A549 treated with Hydrocortisone at 1 μM for 4 hours (cell line): ENCODE measurements at places on chromosomes 13 and 19. TPM values are rescaled to one million over a fixed set of nuclear protein-coding genes. Genes with fewer than 3 reads are reported as not detected.

IFI30 gene
- total RNA-seq: 11.4 to 18.5 TPM (median 15.0 TPM) in 5 replicates

ZNF556 gene
- total RNA-seq: 0.02 to 0.13 TPM (median 0.03 TPM) in 4 of 5 replicates, not detected in the other

CNN1 gene
- total RNA-seq: 0.20 to 0.46 TPM (median 0.35 TPM) in 5 replicates

C1QTNF9B gene
- not detected in 5 replicates for total RNA-seq

CAMSAP3 gene
- total RNA-seq: 4.1 to 6.2 TPM (median 5.4 TPM) in 5 replicates

EEF1AKMT1 gene
- total RNA-seq: 4.8 to 6.1 TPM (median 5.6 TPM) in 5 replicates

CEACAM4 gene
- total RNA-seq: not detected in 5 replicates

TMEM255B gene
- total RNA-seq: 0.54 to 1.0 TPM (median 0.87 TPM) in 5 replicates

FCER2 gene
- total RNA-seq: not detected in 5 replicates

CNFN gene
- total RNA-seq: 29.2 to 53.3 TPM (median 43.8 TPM) in 5 replicates

CEACAM19 gene
- total RNA-seq: 8.8 to 10.3 TPM (median 9.3 TPM) in 5 replicates

MAP4K1 gene
- 0.62 to 2.4 TPM (median 1.2 TPM) in 5 replicates for total RNA-seq

NCR1 gene
- total RNA-seq: not detected in 5 replicates

FPR3 gene
- not detected in 5 replicates for total RNA-seq

TNNT1 gene
- 108 to 144 TPM (median 132 TPM) in 5 replicates for total RNA-seq

PSG3 gene
- total RNA-seq: 0.07 to 0.26 TPM (median 0.09 TPM) in 3 of 5 replicates, not detected in the others

PSG4 gene
- total RNA-seq: 0.56 to 0.91 TPM (median 0.74 TPM) in 5 replicates

RGL3 gene
- 0.92 to 1.8 TPM (median 1.3 TPM) in 5 replicates for total RNA-seq

NCCRP1 gene
- 1.3 to 1.9 TPM (median 1.5 TPM) in 5 replicates for total RNA-seq

DNAJB1 gene
- 206 to 250 TPM (median 215 TPM) in 5 replicates for total RNA-seq

FBXO27 gene
- total RNA-seq: 2.6 to 5.6 TPM (median 3.8 TPM) in 5 replicates

C5AR2 gene
- 8.7 to 15.7 TPM (median 10.6 TPM) in 5 replicates for total RNA-seq

ZNF568 gene
- 0.84 to 1.5 TPM (median 1.2 TPM) in 5 replicates for total RNA-seq

SIGLEC9 gene
- total RNA-seq: 0.17 TPM in 1 of 5 replicates, not detected in the others

SDHAF1 gene
- total RNA-seq: 28.9 to 48.5 TPM (median 46.4 TPM) in 5 replicates

PGLYRP2 gene
- total RNA-seq: 0.10 TPM in 1 of 5 replicates, not detected in the others

URAD gene
- not detected in 5 replicates for total RNA-seq

RPL13A gene
- total RNA-seq: 3,942 to 4,218 TPM (median 4,024 TPM) in 5 replicates
